ENCODE measurements at places on chromosomes 3 and 15. TPM values are rescaled to one million over a fixed set of nuclear protein-coding genes. Genes with fewer than 3 reads are reported as not detected.

CP gene
- total RNA-seq: 0.17 TPM

PRSS50 gene
- not detected for total RNA-seq

CFAP92 gene
- not detected for total RNA-seq

GPR156 gene
- 0.45 TPM for total RNA-seq

HRH1 gene
- total RNA-seq: 5.4 TPM

CSPG5 gene
- total RNA-seq: 0.17 TPM

SCG3 gene
- not detected for total RNA-seq

DHFR2 gene
- 2.7 TPM for total RNA-seq

ZMYND10 gene
- 1.3 TPM for total RNA-seq

HEXA gene
- total RNA-seq: 62.7 TPM

HIGD2B gene
- not detected for total RNA-seq

LHFPL4 gene
- not detected for total RNA-seq

SPESP1 gene
- total RNA-seq: 3.7 TPM

DCLK3 gene
- not detected for total RNA-seq

KBTBD13 gene
- total RNA-seq: not detected

ARID3B gene
- 3.0 TPM for total RNA-seq

GAP43 gene
- total RNA-seq: 0.50 TPM

CAND2 gene
- total RNA-seq: 6.6 TPM

UBE2Q2 gene
- 33.1 TPM for total RNA-seq

DLEC1 gene
- total RNA-seq: not detected

TASOR gene
- total RNA-seq: 33.0 TPM

CX3CR1 gene
- 0.15 TPM for total RNA-seq

CLSTN2 gene
- 0.15 TPM for total RNA-seq

HESX1 gene
- total RNA-seq: 1.0 TPM

MRPL46 gene
- total RNA-seq: 23.0 TPM

ITIH3 gene
- not detected for total RNA-seq
